ENCODE measurements at places on chromosomes 5 and 9.

DNA sequence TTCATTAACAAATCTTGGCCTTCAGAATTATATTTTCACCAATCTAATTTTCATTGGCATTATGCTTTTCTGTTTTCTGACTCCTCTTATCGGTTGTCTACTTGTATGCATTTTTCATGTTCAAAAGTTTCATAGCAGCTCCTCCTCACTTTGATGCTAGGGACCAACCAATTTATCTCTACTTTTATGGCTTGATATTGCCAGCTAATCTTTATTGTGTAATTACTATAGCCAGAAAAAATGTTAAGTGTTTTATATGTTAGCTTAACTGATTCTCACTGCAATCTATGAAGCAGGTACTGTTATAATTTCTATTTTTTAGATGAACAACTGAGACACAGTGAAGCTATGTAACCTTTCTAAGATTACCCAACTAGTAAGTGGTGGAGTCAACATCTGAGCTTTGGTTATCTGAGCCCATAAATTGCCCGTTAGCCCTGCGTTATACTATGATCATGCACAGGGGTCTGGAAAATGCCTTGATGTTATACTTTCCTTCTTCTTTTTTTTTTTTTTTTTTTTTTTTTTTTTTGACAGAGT is 34.4 kb upstream of the TNC start:
- no peak for DNase-seq

- DNase-seq = no peak
These were observed 42.8 kb upstream of the PDE8B start for GRCh38 chr5:77167695-77168121.

DNA sequence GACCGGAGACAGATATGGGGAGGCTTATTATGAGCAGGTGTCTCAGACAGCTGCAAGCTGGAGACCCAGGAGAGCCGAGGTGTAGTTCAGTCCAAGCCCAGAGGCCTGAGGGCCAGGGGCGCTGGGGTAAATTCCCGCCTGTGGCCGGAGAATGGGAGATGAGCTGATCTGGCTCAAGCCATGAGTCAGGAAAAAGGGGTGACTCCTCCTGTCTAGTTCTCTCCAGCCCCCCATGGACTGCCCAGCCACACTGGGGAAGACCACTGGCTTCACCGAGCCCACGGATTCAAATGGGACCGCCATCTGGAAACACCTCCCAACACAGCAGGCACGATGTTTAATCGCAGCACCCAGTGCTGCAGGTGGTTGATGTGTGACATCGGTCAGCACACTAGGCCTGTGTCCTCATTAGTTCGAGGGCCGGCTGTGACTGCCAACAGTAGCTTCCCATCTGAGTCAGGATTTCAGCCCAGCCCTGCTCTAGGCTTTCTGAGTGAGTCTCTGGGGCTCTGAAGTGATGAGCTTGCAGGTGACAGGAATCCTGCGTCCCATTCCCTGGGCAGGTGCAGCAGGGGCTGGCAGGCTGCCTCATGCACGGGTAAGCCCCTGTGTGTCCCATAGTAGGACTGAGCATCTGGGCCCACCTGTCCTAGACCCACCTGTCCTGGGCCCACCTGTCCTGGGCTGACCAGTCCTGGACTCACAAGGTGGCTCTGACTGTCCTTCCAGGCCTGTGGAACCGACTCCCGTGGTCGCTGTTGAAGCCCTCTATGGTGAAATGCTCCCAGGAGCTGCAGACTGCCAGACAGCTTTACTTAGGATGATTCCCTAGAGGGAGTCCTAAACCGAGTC is 49.7 kb downstream of the AHRR start:
- no peak for DNase-seq

DNA sequence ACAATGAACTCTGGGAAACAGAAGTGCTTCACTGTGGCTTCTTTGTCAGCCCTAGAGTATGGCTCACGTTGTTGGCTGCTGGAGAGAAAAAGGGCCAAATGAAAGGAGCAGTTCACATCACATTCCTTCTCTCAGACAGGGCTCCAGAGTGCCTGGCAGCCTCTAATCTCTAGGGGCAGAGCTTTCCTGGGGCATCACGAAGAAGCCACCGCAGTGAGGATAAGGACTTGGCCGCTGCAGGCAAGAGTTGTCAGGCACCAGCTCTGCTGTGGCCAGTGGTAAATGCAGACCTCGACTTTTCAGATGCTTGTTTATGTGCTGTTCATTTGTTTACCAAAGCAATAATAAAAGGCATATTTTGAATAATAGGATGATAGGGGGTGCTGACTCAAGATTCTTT is 227.2 kb downstream of the ICE1 start:
- no peak for DNase-seq

DNA sequence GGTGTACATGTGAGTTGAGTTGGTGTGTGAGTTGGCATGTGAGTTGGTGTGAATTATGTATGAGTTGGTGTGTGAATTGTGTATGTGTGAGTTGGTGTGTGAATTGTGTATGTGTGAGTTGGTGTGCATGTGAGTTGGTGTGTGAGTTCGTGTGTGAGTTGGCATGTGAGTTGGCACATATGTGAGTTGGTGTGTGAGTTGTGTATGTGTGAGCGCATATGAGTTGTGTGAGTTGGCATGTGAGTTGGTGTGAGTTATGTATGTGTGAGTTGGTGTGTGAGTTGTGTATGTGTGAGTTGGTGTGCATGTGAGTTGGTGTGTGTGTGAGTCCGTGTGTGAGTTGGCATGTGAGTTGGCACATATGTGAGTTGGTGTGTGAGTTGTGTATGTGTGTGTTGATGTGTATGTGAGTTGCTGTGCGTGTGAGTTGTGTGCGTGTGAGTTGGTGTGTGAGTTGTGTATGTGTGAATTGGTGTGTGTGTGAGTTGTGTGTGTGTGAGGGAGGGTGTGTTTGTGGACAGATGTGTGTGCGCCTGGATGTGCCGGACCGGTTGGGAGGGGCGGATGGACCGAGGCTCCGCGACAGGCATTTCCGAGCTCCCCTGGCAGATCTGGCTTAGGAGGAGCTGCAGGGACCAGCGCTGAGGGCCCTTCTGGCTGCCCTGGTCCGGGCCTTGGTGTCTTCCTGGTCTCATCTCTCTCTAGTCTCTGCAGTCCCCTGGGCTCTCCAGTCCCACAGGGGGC is 162.5 kb upstream of the IER5L start:
- no peak for DNase-seq

DNA sequence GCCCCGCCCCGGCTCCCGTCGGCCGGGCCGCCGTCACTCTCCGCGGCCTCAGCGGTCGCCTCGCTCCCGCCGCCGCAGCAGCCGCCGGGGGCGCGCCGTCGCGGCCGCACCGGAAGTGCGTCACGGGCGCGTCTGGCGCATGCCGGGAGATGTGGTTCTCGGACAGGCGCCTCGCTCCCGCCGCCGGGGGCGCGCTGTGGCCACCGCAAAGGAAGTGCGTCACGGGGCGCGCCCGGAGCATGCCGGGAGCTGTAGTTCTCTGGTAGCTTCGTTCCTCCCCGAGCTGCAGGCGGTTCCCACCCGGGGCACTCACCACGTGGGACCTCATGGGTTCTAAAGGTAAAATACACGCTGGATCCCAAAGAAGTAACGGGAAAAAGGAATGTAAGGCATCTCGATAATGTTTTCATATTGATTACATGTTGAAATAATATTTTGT is at the start of gene UBAC1:
UBAC1 (minus strand) TSS at position 97 of the 439 bp plus-strand sequence. CDS start 211 bp downstream, outside the sequence.
- peak; percentile 93 for DNase-seq

DNA sequence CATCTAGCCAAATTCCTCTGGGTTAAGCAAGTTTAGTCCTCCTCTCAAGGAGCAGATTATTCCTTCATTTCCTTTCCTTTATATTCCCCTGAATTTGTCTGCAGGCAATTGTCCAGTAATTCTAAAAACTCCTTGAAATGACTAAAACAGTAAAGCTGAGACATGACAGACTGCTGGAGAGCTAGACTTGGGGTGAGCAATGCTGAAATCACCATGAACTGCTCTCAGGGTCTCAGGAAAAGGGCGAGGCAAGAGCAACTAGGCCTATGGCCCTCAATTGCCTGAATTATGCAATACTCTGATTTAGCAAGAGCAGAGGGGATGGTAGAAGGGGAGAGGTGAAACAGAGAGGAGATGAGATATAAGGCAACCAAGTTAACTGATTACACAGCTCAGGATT is 172.9 kb upstream of the NREP start:
- DNase-seq = no peak

DNA sequence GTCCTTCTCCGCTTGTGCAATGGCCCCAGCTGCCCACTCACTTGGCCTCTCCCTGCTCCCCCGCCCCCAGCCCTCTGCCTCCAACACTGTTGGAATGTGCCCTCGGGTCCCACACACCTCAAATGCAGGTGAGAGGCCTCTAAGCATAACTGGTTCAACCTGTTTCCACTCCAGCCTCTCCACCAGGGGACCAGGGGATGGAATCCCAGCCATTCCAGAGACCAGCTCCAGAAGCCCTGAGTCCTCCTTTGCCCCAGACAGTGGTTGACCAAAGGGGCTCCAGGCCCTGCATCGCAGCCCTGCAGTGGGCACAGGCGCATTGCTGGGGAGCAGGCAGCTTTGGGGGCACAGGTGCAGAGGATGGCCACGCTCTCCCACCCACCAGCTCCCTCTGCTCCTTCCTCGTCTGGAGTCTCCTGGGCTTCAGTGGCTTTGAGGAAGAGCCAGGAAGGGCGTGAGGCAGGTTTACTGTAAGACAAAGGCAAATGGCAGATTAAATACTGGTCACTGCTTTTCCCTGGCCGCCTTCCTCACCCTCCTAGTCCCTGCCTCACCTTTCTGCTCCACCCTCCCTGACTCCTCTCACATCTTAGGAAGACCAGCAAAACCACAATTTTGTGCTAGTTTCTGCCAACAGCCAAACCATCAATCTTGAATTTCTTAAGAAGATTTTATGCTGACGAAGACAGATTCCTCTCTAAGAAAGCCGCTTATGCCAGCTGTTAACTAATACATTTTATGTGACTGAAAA is 29.1 kb upstream of the IRX2 start:
- no peak for DNase-seq

- peak; percentile 65 for DNase-seq
These were observed 81.7 kb upstream of the ZBTB43 start for GRCh38 chr9:126722922-126723806.

GRCh38 chr5:119264186-119264585 is 91.6 kb upstream of the TNFAIP8 start:
- DNase-seq = no peak

GRCh38 chr5:140560227-140560626 is 3.0 kb upstream of the SRA1 start:
- DNase-seq = no peak

- DNase-seq = no peak
These were observed 111.2 kb downstream of the SH3TC2 start for GRCh38 chr5:148951612-148952011.

GRCh38 chr9:83469722-83470121 is 68.5 kb downstream of the FRMD3 start:
- no peak for DNase-seq

DNA sequence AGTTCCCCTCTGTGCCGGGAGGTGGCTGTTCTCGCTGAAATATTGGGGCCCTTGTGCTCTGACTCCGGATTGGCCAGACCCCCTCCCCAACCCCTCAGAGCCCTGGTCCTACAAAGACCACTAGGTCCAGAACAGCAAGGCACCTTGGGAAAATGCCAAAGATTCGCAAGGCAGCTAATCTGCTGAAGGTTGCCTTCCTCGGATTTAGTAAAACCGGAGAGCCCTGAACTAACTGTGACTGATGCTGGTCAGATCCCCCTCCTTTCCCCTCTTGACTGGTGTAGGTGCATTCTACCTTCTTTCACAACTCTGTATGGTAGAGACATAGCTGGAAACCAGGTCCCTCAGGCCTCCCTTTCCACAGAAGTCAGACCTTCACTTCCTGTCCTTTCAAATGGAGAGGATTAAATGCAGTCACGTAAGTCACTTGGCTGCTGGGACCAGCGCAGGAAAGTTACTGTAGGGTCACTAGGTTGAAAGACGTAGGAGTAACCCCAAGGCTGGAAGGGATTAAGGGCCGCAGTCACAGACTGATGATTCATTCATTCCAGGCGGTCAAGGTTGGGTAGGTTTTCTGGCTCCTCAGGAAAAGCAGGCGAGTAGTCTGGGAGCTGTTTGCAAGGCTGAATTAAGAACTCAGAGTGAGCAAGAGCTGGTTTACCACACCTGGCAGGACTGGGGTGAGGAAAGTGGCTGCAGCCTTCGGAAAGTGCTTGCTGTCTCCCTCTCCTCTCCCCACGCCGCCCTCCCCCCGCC is 5.3 kb downstream of the BARX1 start:
- no peak for DNase-seq

- no peak for DNase-seq
These were observed 239.5 kb upstream of the MAP3K1 start for GRCh38 chr5:56575821-56576220.

DNA sequence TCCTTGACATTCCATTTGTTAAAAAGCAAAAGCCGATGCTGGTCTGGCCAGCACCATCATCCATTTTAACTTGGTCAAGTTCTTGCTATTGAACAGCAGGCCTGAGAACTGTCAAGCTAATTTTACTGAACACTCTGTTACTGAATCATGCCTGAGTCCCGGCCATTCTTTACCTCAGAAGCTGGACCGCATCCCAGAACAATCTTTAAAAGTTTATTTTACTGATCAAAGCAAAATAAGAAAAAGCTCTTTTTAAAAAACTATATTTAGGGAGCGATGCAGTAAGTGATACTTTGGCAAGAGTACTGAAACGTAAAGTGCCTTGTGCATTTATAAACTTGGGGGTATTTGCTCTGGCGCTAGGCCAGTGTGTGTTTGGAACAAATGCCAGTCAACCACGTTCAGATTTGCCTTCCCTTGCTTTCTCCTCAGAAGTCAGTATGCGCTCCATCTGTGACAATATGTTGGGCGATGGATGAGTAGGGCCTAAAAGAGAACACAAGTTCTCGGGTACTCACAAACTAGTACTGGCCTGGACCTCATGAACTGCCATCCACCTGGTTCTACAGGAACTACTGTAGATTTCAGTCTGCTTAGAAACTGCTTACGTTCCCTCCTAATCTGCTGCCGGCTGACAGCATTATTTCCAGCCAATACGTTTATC is 161.9 kb downstream of the MAPKAP1 start:
- no peak for DNase-seq

DNA sequence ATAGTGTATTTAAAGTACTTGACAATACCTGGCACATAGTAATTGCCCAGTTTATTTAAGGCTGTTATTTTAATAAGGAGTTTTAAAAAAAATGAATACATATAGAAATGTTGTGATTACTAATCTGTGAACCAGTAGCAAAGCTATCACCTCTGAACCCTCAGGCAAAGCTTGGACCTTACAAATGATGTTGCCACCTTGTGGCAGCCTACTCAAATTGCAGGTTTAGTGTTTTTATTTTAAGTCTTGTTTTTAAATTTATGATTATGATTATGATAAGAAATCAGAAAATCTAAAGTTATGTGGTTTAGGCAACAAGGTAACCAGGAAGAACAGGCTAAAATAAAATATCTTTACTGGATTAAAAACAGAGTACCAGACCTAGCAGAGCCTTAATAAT is 35.8 kb downstream of the PPARGC1B start:
- DNase-seq = no peak

- no peak for DNase-seq
These were observed 25.5 kb downstream of the CNTLN start for GRCh38 chr9:17160327-17160726.
